ENCODE measurements at places on chromosomes 3 and 15. TPM values are rescaled to one million over a fixed set of nuclear protein-coding genes. Genes with fewer than 3 reads are reported as not detected.

Gene C3orf18
- total RNA-seq: 13.0 TPM

Gene INSYN1
- total RNA-seq: not detected

Gene GOLGA6A
- 0.07 TPM for total RNA-seq

Gene ARGFX
- total RNA-seq: not detected

DNA sequence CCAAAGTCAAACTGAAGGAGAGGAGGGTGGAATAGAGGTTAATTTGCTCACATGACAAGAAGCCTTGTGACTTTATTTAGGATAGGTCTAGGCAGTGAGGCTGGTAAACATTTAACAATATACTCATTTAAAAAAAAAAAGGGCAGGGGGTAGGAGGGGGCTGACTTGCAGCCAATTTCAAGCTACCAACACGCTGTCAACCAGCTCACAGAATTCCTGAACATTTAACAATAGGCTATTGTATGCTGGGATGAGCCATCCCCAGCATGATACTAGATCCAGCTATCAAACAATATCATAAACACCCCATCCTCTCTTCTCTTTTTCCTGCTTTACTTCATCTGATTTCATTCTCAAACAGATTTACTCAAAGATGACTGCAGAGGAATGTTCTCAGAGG is 1096.3 kb upstream of the CFAP20DC start:
- H3K4me1 ChIP-seq: no peaks in the 10 kb centered on the region
- H3K36me3 ChIP-seq: no peaks in the 10 kb centered on the region
- DNase-seq: no peak
- H3K27ac ChIP-seq: no peak overlapping the region
- no peaks in the 10 kb centered on the region for H3K27me3 ChIP-seq
- H3K4me3 ChIP-seq: no peak overlapping the region
